Activated B cell treated with CpG ODN at 0.5 μM for 24 hours (primary cell): ENCODE measurements at places on chromosomes 5 and 9.

DNA sequence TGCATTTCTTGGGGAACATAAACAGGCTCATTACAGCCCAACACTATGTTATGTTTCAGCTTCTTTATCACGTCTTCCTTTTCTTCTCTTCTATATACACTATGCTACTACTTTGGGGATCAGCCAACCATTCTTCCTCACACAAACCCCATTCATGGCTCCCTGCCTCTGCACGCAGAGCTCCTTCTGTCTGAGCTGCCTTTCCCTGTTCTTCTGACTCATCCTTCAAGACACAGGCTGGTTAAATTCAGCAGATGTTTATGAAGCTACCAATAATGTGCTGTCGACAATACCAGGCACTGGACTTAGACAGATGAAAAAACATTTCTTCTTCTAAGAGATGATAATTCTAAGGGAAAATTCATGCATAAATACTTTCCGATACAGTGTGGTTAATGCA, 102.5 kb upstream of the TXNDC8 start:
- no peak for DNase-seq

GRCh38 chr9:94083384-94083783, 880 bp upstream of the PTPDC1 start:
- no peak for DNase-seq

DNA sequence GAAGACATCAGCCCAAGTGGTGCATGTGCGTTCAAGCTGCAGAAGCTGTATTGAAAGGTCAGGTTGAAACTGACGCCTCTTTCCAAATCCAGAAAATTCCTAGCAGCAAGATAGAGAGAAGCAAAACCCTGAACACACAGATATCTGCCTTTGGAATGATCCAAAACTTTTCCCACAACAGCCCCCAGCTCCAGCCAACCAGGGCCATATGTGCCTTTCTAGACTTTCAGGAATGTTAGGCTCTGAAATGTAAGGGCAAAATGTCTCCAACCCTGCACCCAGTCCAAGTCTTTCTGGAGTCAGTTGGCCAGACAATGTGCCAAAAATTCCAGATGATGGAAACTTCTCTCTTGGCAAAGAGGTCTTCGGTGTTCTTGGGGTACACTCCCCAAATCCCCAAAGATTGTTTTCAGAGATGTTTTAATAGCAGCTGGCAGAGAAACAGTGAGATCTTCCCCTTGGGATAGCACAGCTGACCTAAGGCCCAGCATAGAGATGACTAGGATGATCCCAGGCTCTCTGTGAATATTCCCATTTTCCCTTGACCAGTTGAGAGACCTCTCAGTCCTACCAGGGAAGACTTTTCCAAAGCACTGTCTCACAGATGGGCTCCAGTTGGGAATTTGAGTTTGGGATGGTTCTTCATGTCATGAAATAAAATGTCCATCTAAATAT, 440.4 kb upstream of the CD180 start:
- no peak for DNase-seq

- DNase-seq: no peak
Observed at GRCh38 chr5:94031631-94032030, 290.2 kb upstream of the POU5F2 start.

DNA sequence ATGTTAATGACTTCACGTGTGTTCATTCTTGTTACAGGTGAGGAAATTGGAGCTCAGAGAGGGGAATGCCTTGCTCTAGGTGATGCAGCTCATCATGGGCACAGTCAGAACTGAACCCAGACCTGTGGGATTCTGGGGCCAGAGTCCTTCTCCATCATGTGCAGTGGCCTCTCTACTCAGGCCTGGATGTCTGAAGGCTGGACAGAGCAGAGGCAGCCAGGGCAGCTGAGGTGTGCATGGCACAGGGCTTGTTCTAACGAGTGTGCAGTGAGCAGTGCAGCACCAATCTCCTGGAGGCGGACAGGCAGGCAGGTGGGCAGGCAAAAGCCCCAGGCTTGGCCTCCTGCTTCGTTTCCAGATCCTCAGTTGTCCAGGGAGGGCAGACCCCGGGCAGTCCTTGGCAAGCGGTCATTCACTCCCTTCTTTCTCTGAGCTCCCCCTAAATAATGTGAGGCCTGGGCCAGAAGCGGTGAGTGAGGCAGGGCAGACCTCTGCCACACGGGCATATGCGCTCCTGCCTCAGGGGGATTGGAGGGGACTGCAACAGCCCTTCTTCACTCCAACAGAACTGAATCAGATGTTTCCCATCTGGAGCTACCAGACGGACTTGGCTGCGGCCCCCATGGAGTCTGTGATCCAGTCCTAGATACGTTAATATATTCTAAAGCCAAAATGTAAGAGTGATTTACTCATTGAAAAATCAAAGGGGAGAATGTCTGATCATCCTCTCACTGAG, 68.7 kb upstream of the FSTL4 start:
- no peak for DNase-seq
